ENCODE measurements at places on chromosomes 1 and 21.

DNA sequence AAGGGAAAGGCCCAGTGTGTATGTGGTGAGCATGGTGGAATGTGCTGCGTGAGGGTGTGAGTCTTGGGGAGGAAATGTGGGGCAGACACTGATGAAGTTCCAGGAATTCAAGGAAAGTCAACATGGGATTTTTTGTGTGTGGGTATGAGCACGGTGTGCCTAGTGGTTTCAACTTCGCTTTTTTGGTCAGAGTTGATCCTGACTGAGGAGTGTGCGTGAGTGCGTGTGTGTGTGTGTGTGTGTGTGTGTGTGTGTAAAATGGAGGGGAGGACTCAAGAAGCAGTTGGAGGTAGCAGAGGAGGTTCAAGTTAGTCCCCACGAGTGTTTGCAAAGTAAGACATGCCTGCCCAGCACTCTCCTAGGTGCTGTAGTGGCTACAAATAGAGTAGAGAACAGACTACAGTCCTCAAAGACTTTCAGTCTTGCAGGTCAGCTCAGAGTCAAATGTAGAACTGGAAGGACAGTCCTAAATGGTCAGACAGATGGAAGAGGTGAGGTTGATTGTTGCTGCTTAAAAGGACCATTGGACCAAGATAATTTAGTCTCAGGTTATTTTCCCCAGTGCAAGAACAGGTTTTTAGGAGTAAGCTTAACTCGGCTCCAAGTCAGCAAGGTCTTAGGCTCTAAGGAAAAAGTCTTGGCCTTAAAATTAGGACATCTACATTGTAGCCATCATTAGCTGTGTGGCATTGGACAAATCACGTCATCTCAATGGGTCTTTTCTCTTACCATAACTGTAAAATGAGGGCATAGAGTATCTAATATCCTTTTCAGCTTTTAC, 25.0 kb downstream of the SLAMF1 start:
- no peak for DNase-seq

GRCh38 chr1:110927484-110928075, 36.1 kb downstream of the LRIF1 start:
- DNase-seq: no peak

GRCh38 chr1:29238620-29239002, 2.3 kb downstream of the PTPRU start:
- DNase-seq: no peak

- DNase-seq: no peak
Observed at GRCh38 chr1:70671006-70671405, 259.9 kb downstream of the CTH start.

DNA sequence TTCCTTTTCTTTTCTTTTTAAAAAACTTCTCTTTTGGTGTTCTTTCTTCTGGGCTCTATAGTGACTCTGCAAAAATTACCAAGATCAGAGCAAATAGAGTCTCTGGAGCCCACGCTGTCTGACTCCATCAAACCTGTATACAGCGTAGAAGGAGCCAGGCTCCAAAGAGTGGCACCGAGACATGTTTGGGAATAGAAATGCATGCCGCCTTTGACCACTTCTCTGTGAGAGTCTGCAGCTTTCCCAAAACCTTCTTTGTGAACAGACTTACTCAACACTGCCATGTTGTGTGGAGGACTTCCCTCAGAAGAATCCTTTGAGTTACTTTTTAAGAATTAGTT, 55.3 kb downstream of the GORAB start:
- DNase-seq: no peak

GRCh38 chr1:14842361-14842760, 243.9 kb downstream of the KAZN start:
- no peak for DNase-seq

GRCh38 chr1:12539705-12540579, 78.1 kb downstream of the DHRS3 start:
- peak; percentile 83 for DNase-seq

DNA sequence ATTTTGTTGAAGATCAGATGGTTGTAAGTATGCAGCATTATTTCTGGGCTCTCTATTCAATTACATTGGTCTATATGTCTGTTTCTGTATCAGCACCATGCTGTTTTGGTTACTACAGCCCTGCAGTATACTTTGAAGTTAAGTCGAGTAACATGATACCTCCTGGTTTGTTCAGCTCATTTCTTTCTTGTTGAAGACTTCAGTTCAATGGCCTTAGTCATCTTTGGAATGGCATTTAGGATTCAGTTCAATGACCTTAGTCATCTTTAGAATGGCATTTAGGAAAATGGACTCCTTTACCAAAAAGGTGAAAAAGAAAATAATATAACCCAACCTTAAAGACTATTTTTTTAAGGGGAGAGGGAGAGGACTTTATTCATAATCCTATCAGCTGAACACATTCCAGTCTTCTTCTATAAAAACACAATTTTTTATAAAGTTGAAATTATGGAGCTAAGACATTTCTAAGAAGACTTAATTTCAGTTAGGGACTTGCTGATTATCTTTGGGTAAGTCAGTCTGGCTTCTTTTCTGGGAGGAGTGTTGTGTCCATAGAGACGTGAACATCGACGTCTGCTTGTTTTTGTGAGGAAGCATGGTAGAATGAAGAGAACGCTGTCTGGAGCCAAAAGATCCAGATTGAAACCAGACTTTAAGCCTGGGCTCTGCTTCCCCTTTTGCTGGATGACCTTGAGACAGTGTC, 48.3 kb downstream of the DDR2 start:
- no peak for DNase-seq

DNA sequence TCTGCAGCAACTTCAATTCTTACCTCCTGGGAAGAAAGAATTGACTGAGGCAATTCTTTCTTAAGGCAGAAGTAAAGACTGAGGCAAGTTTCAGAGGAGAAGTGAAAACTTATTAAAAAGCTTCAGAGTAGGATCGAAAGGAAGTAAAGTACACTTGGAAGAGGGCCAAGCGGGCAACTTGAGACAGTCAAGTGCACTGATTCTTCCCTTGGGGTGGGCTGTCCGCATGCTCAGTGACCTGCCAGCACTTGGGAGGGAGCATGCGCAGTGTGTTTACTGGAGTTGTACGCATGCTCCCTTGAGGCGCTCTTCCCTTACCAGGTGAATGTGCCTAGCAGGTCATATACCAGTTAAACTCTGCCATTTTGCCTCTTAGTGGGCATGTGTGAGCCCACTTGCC, 55.3 kb upstream of the NBPF3 start:
- no peak for DNase-seq

DNA sequence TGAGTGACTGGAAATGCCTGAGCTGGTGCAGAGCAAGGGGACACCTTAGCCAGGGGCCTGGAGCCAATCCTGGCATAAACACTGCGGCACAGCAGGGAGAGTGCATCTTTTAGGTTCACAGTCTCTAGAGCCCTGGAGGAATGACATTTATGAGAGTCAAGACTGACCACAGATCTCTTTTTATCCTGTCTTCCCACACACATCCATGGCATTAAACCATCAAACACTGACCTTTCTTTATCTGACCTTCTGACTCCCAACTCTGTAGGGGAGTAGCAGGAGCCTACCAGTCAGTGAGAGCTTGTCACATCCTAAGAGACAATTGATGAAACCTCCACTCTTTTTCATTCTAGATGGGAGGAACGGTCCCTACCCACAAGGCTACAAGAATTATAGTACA, 7.9 kb downstream of the CD34 start:
- no peak for DNase-seq

- DNase-seq: no peak
Observed at GRCh38 chr1:230825761-230826160, 42.6 kb downstream of the C1orf198 start.

- no peak for DNase-seq
Observed at GRCh38 chr1:16145030-16145661, 10.7 kb downstream of the EPHA2 start.

DNA sequence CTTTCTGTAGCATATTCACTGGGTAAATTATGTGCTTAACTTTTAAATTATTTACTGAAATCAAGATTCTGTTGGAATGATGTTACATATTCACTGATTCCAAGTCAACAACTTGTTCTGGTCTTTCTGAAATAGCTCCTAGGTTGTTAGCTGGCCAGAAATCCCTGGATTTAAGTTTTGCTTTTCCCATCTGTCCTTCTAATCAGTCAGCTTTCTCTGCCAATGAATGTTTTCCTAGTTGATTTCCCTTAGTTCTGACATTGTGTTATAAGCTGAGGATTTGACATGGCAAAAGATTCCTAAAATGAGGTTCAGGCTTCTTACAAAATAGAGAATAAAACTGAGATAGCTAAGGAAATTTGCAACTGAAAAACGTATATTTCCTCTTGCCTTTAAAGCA, 1479.6 kb downstream of the MRPL39 start:
- DNase-seq: no peak

- DNase-seq: no peak
Observed at GRCh38 chr1:60130703-60131102, 57.1 kb upstream of the C1orf87 start.

- no peak for DNase-seq
Observed at GRCh38 chr1:74772945-74773344, 40.0 kb downstream of the TYW3 start.

GRCh38 chr1:25687221-25688017, 70.8 kb downstream of the MAN1C1 start:
- no peak for DNase-seq

DNA sequence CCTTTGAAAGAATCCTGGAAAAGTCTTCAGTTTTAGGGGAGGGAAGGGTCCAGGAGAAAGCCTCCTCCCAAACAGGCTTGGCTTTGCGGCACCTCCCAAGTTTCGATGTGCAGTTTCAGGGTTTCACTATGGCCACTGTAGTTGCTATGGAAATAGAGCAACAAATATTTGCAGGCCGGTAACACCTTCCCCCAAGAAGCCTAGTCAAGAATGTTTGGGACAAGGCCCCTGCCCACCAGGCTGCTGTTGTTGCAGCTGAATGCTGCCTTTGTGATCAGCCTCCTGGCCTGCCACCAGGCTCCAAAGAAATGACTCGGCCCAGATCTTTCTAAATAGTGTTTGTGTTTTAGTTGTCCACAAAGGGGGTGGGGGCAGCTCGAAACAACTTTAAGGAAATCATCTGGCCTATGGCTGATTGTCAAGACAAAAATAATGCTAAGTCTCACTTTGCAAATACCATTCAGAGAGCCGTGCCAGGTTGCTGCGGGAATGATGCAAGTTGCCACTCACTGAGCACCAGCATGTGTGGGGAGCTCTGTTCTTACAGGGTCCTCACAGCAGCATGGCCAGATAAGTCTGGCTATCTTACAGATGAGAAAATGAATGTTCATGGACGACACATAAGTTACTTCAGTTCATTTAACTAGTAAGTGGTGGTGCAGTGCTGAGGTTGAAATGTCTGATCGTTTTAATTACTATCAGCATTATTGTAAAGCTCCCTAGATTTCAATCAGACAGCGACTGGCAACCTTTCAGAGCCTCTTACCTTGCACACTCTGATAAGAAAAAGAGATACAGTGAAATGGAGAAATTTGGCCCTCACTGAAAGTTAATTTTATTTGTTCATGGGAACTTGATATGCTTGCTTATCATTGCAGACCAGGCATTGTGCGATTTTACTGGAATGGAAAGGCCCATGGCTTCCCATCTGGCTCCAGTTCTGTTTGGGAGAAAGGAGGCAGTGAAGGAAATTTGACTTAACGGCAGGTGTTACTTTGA, 91.2 kb upstream of the JUN start:
- no peak for DNase-seq

GRCh38 chr1:89669441-89669840, 36.5 kb downstream of the LRRC8C start:
- no peak for DNase-seq

- DNase-seq: no peak
Observed at GRCh38 chr1:18513995-18514394, 33.3 kb downstream of the KLHDC7A start.

DNA sequence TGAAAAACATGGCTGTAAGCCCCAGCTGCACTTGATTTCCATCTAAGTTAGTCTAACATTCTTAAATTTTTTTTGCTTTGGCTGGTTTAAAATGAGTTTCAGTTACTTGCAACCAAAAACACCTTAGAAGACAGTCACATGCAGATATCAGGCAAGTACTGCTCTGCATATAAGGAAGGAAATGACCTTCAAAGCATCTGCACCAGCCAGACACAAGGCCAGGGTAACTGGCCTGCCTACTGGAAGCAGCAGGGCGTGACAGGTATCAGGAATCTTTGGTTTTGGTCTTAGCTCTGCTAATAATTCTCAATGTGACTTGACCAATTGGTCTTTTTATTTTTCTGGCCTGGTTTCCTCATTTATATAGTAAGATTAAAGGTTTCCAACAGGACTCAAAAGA, 33.5 kb downstream of the SCYL3 start:
- no peak for DNase-seq

DNA sequence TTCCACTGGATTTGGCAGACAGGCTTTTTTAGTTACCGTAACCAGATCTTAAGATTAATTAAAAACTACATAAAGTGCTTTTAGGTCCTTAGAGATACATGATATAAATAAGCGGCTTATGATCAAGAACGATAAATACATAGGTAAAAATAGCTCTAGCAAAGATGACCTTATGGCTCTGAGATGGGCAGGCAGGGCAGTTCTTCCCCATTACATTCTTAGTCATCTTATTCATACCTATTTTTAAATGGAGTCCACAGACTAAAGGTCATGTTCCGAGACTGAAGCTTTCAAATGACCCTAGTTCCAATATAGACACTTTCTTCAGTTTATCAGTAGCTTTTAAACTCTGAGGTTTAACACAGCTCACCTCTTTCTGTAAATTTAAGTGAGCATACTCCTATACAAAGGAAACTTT, 4.3 kb downstream of the MCL1 start:
- DNase-seq: no peak

GRCh38 chr1:226952118-226952441, 12.0 kb downstream of the COQ8A start:
- no peak for DNase-seq

DNA sequence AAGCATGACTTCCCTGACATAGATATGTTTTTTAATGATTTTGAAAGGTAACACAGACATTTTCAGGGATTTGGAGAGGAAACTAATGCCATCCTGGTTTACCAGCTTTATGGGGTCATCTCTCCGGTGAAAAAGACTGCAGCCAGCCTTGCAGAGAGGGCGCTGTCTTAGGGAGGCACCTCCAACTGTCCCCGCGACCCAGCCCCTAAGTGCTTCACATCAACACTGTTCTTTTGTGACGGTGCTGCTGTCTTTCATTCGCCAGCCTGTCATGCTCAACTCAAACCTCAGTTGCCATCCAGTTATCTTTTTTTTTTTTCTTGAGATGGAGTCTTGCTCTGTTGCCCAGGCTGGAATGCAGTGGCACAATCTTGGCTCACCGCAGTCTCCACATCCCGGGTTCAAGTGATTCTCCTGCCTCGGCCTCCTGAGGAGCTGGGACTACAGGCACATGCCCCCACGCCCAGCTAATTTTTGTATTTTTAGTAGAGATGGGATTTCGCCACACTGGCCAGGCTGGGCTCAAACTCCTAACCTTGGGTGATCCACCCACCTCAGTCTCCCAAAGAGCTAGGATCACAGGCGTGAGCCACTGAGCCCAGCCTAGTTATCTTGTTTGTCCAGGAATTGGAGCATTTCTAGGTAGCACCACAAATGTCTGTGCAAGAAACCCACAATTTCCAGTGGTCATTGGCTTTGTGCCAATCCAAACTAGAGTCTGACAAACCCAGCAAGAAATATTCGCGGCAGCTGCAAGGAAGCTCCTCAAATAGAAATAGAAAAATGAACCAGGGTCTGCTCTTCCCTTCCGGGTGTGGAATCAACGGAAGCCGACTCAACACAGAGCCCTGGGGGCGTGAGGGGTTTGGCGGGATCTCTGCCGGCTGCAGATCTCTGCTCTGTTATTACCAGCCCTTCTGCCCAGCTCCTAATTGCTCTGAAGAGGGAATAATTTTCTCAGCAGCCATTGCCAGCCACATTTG, 24.2 kb downstream of the PDE9A start:
- DNase-seq: peak; percentile 63
